ENCODE measurements at places on chromosomes 2 and 18.

DNA sequence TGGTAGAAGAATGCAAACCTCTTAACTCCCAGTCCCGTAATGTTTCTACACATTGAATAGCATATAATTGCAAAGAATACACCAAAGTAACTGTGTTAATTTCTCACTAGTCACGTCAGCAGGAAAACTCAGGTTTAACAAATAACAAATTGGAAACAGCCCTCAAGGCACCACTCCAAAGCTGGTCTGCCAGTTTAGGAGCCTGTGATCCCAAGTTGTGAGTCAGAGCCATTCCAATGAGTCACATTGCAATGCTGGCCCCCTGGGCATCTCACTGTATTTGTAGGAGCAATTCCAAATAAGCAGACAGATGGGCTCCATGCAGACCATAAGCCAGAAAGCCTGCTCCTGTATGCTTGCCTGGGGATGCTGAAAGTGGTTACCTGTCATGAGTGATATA lies 143.2 kb upstream of the SETBP1 start:
- DNase-seq = no peak

DNA sequence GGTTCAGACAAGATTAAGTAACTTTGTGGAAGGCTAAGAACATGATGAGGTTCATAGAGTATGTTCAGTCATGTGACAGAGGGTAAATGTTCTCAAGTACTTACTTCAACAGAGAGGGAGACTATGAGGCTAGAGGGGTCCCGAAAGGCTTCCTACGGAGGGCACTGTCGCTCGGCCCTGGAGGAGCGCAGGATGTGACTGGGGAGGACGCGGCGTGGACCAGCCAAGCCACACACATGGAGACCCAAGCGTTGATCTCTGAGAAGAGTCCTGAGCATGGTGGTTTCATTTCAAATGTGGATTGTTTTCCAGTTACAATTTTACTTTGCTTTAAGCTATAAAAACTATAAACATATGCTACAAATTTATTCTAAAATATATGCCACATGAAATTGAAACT lies 227.5 kb downstream of the PTGR3 start:
- DNase-seq = no peak

GRCh38 chr2:71422786-71423185 lies 30.6 kb upstream of the DYSF start:
- DNase-seq = no peak

DNA sequence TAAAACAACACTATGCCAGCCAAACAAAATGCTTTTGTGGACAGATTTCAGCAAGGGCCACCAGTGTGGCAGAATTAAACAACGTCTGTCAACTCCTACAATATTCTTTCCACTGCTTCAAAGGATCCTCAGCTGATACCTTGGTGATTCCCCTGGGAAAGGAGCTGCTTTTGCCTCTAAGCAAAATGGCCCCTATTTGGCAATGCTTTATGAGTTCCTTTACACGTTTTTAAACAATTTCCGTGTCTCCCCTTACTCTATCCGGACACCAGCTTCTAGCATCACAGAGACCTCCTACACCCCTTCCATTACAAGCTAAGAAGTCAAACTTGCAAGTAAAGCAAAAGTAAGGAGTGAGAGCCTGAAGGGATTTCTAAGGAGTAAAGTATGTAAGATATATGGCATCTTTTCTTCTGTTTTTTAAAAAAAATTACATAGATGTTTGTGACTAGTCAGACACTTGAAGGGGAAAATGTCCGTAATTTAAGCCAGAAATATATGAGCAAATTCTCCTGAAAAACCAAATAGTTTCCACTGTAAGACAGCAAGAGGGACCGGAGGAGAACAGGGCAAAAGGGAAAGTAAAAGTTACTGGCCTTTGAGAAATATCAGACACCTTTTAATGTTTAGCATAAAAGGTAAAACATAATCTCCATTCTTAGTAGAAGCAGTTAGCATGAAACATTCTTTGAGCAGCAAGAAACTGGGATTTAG lies 1.9 kb downstream of the SOS1 start:
- DNase-seq = peak; percentile 2

DNA sequence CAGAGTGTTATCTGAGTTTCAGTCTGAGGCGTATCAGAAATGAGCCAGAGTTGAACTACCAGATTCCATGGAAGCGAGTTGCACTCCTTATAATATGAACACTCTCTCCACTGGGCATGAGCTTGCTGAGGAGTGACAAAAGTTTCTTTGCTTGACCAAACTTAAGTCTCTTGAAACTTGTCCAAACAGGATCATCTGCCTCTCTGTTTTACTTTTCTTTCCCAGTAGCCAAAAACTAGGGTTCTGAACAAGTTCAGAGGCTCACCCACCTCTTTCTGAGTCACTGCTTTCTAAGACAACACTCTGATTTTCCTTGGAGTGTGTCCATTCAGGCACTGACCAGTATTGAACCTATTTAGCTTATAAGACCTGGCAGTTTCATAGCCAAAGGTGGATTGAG lies 233.2 kb upstream of the TCF4 start:
- DNase-seq = no peak

GRCh38 chr18:45213040-45213333 lies 402.3 kb upstream of the SLC14A2 start:
- no peak for DNase-seq
